ENCODE measurements at places on chromosomes 6 and 20.

DNA sequence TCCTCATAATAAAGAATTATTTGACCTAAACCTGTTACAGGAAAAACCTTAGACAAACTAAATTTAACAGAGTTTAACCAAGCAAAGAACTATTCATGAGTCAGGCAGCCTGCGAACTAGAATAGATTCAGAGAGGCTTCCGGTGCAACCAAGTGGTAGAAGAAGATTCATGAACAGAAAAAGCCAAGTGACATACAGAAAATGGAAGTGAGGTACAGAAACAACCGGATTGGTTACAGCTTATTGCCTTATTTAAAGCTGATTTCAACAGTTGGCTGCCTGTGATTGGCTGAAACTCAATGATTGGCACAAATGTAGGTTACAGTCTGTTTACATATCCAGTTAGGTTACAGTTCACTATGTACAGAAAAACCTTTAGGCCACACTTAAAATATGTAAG is 10.1 kb downstream of the PPP1R3G start:
- DNase-seq: no peak

DNA sequence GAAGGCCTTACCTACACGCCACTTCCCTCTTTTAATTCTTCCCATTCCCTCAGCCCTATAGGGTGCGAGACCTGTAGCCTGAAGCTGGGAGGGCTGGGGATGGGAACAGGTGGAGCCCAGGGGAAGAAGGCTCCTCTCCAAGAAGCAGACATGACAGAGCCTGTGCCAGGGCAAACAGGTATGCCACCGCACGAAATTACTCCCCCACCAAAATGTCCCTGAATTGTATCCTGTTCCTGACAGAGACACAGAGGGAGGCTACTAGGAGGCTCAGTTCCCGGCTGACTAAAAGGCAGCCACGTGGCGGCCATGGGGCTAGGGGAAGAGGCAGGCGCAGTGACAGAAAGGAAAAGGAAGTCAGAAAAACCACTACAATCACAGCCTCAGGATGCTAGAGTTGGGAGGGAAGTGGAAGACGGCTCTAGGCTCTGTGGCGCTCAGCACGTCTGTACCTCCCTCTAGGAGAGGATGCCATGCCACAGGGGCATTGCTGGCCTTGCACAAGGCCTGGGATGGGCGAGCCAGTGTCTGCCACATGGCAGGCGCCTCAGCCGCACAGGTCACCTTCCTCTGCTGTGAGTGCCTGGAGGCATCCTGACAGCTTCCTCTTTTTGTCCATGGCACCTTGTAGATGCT is 27.7 kb downstream of the TFEB start:
- DNase-seq: no peak

GRCh38 chr6:13695252-13695651 is 16.4 kb downstream of the RANBP9 start:
- DNase-seq: no peak

- no peak for DNase-seq
These were observed 183.6 kb downstream of the PRL start for GRCh38 chr6:22113026-22113766.

DNA sequence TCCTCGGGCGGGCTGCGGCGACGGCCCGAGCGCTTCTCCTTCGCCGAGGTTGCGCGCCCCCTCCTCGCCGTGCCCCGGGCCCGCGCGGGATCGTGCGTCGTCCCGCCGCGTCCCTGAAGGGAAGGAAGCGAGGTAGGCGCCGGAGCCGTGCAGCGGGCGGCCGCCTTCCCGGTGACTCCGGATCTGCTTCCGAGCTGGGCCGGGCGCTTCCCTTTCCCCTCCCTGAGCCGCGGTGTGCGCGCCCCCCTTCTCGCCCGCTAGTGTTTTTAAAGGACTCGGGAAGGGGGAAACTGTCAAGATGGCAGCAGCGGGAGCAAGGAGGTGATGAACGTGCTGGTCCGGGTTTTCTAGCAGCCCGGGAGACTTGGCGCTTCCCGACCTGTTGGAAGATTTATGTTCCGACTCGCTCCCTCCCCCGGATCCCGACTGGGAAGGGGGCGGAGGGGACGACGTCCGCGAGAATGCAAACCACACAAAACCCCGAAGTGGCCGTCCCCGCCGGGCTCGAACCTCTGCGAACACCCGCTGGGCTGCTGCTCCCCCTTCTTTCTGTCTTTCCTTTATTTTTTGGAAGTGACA is 744 bp upstream of the FOXO3 start:
- DNase-seq: peak; percentile 86

DNA sequence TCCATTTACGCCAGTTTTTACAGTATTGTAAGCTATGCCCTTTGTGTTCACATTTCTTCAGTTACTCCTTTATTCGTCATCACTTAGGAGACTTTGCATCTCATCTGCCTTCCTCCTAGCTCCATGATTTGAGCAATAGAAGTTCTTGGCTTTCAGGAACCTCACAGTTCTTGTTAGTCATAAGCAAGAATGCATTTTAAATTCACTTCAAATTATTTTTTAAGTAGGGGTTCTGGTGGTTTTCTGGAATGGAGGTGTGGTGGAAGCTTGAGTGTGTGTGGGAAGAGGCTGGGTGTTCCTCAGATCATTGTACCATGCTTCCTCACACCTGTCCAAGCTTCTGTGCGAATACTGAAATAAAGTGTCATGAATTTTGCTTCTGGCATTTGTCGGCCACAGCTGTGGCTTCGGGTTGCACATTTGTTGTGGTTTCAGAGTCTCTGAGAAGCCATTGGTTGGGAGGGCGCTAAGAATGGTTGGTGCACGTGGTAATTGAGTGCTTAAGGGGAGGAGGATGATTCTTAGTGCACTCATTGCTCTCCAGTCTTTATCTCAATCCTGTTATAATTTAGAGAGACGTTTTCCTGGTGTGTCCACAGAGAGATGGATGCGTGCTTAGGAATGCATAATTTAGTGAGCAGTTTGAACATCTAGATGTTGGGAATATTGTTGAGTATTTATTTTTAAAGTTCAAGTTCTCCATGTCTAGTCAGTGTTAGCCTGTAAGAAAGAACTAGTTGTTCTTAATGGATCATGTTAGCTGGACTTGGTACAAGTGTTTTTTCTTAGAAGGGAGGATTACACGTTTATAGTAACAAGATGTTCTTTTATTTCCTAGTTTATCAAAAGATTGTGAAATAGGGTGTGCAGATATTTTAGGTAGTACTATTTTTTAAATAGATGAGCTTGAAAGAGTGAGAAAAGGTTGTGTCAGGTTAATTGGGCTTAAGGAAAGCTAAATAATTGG is 31.9 kb downstream of the FOXO3 start:
- DNase-seq: no peak

DNA sequence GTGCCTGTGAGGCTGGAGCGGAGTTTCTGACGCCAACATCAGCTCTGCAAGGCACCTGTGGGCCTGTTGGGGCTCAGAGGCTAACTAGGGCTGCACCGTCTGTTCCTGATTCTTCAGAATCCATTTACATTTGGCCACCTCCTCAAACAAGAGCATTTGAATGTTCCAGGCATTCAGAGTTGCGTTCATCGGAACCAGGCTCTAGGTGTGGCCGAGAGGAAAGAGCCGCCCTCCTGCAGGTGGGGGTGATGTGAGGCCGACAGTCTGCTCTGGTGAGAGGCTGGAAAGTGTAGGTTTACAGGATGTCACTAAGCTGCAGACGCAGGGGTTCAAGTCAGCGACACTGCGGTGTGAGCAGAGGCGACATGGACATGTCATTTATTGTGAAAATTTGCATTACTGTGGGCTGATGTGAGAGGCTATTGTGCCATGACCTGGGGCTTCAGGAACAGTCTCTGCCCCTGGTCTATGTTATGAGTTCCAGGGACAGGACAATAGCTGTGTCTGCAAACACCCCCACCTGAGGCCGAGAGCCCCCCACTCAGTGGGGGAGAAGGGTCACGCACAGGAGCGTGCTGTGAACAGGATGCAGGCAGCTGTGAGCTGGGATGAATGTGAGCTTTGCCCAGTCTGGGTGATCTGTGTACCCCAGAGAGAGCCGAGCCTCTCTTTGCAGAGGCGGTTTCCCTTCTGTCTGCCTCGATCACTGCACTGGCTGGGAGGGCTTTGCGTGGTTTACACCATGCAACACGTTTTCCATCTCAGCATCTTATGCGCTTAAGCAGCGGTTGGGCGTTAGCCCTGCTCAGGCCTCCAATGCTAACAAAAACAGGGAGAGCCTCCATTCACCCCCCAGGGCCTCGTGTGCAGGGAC is 21.1 kb downstream of the SLCO4A1 start:
- no peak for DNase-seq

- DNase-seq: no peak
These were observed 67.2 kb downstream of the SLC22A1 start for GRCh38 chr6:160188773-160189172.

GRCh38 chr6:73704260-73704659 is 8.3 kb downstream of the CD109 start:
- DNase-seq: no peak

Data from H7 (cell line).